Activated CD4-positive, alpha-beta T cell treated with anti-CD3 and anti-CD28 coated beads for 24 hours (primary cell): ENCODE measurements at places on chromosomes 13 and 19.

DNA sequence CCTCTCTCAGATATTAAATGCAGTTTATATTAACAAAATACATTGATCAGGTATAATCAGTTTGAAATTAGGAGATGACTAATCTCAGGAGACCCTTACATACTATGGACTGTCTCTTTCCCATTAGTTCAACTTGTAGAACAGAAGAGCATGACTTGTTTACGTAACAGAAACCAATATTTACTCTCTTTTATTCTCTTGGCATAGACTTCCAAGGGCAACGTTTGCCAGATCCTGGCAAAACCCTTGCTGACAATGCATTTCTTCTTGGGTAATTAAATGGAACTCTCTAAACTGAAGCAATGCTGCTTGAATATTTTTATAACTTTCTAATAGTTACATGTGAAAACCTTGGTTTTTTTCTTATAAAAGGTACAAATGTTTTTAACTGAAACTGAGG, 68.3 kb upstream of the MYO16 start:
- DNase-seq: no peak

DNA sequence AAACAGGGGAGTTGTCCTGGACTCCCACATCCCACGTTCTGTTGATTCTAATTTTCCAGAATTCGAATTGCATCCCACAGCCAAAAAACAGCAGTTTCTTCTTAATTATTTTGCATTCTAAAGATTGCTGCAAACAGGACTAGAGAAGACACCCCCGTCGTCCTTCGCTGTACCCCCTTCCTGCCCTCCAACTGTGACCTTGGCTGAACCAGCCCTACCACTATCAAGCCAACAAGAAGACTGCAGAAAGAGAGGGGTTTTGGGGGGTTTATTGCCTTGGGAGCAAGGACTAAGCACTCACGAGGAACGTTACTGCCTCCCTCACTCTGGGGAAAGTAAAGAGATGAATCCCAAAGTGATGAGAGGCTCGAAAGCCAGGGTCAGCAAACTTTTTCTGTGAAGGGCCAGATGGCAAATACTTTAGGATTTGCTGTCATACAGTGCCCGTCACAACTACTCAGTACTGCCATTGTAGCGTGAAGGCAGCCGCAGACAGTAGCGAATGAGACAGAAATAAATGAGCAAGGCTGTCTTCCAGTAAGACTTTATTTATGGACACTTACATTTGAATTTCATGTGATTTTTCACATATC, 32.5 kb upstream of the KATNAL1 start:
- DNase-seq: no peak

- DNase-seq: no peak
Measured at GRCh38 chr13:80336776-80337287, 4.1 kb downstream of the SPRY2 start.

GRCh38 chr19:19740755-19741154, 7.8 kb upstream of the ZNF14 start:
- no peak for DNase-seq

DNA sequence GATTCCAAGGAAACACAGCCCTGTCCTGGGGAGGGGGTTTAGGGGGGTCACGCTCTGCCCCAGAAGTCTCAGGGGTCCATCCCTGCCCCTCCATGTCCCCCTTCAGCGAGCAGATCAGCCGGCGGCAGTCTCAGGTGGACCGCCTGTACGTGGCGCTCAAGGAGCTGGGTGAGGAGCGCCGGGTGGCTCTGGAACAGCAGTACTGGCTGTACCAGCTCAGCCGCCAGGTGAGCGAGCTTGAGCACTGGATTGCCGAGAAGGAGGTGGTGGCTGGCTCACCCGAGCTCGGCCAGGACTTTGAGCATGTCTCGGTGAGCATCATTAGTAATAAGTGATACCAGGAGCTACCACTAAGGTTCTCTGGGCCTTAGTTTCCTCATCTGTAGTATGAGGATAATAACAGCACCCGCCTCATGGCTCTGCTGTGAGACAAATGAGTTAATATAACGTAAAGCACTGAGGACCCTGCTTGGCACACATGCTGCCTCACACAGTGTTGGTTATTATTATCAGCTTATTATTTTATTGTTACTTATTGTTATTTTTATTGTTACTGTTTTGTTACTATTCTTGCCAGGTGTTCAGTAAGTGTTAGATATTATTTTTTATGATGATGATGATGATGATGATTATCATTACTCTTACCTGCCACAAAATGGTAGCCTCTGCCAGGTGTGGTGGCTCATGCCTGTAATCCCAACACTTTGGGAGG, 20.5 kb upstream of the SHKBP1 start:
- DNase-seq: no peak

DNA sequence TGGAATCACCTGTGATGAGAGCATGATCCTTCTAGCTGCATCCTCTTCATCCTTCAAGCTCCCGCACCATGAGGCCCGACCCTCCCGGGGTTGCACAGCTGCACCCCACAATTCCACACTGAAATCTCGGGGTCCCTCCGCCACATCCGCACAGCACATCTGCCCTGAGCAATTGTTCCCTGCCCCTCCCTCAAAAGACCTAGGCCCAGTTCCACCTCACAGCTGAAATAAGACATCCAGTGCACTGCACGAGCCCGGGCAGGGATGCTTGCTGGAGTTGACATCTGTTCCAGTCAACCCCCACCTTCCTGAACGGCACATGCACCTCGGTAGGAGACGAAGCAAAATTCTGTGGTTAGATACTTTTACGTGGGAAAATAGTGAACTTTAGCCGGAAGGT, 14.7 kb upstream of the SOX1 start:
- DNase-seq: no peak

DNA sequence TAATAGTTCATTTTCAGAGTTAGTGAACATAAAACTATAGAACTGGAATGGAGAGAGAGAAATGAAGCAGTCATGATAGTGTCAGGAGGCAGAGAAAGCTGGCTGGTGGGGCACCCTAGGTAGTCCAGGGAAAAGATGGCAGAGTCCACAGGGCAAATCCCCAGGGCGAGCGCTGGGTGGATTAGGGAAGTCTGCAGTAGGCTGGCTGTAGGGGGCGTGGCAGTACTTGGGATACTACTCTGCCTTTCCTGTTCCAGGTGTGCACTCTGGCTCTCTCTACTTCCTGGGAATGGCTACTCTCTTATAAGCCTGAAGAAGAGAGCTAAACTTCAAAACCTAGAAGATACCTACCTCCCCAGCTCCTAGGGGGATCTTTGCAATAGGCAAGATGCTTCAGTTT, 232.9 kb upstream of the SLC10A2 start:
- DNase-seq: no peak

DNA sequence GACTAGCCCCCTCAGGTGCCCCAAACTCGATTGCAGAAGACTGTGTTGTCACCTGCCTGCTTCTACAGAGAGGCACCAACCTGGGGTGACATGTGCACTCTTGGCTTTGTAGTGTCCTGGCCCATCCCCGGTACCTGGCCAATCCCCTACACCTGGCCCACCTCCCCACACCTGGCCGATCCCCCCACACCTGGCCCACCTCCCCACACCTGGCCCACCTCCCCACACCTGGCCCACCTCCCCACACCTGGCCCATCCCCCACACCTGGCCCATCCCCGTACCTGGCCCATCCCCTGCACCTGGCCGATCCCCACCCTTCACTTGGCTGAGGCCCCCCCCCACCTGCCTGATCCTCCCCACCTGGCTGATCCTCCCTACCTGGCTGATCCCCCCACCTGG, 25.4 kb downstream of the ATP11A start:
- no peak for DNase-seq

DNA sequence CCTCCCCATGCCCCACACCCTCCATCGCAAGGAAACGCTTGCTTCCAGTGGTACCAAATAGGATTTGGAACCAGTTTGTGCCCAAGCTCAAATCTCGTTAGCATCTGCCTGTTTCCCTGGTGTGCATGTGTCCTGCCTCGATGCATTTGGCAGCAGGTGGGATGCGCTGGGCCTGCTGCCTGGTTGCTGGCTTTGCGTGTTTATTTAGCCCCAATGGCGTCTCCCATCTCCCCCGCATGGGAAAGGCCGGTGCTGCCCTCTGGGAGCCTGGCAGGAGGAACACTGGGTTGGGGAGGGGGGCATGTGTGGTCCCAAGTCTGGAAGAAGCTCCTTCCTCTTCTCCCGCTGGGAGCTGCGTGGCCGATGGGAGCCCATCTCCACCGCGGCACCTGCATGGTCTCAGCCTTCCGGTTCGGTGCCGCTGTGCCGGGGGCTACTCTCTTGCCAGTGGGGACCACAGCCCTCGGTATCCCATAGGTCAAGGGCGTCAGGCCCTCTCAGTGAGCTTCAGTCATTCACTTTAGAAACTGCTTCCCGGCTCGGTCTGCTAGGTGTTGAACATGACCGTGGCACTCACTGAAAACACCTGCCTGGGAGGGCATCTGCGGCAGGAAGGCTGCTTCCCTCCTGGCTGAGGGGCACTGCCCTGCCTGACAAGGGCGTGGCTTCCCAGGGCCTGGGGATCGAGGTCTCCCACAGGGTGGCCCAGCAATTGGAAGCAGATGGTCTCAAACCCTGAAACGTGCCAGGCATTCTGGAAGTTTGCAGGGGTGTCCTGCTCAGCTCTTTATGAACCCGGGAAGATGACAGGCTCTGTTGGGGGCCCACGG, 11.8 kb upstream of the F7 start:
- DNase-seq: no peak

DNA sequence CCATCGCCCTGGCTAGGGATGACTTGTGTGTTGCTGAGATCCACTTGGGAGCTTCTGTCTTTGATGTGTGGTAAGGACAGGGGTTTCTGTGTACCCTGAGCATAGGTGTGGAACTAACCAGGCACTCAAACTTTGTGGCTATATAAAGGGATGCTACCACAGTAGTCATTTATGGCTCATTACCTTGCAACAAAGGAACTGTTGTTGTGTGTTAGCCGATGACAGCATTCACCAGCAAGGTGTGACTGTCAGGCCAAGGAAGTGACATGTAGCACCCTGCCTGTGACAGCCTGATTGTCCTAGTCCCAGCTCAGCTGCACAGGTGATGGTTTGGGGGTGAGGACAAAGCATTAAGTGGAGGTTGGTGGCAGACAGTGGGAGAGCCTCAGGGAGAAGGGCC, 73.6 kb downstream of the COG3 start:
- DNase-seq: no peak

GRCh38 chr19:5314012-5314906, 26.4 kb downstream of the PTPRS start:
- DNase-seq: no peak

DNA sequence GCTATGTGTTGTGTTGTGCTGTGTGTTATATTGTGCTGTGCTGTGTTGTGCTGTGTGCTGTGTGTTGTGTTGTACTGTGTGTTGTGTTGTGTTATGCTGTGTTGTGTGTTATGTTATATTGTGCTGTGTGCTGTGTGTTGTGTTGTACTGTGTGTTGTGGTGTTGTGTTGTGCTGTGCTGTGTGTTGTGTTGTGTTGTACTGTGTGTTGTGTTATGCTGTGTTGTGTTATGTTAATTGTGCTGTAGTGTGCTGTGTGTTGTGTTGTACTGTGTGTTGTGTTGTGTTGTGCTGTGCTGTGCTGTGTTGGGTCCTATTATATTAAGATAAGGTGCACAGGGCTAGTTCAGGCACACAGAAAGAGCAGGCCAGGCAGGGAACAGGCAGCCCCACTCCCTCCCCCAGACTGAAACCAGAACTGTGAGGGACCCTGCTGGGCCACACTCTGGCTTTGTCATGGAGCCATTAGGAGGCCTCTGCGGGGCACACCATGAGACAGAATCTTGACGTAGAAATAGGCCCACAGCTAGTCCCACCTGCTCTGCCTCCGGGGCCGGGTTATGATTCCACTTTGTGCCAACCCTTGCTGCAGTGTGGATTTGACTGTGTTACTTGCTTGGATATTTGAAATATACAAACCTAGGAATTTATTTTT, 12.1 kb downstream of the SOX1 start:
- no peak for DNase-seq

- no peak for DNase-seq
Measured at GRCh38 chr13:110446575-110446890, 115.0 kb downstream of the RAB20 start.

GRCh38 chr13:67306742-67307141, 76.6 kb upstream of the PCDH9 start:
- DNase-seq: no peak

DNA sequence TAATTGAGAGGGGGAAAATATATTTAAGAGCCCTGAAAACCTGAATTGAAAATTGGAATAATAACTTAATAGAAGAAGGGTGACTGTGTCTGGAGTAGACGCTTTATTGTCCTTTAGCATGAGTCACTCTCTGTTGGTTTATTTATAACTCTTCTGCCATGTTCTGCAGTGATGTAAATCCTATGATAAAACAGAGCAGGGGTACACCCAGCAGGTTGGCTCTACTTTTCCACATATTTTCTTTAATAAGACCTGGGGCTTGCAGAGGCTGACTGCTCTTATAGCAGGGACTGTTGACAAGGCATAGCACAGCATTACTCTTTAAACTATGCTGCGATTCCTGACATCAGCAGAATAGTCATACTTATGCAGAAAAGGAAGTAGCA, 389.9 kb upstream of the PCDH9 start:
- no peak for DNase-seq

- DNase-seq: no peak
Measured at GRCh38 chr19:55152017-55152416, 3.0 kb upstream of the TNNT1 start.

DNA sequence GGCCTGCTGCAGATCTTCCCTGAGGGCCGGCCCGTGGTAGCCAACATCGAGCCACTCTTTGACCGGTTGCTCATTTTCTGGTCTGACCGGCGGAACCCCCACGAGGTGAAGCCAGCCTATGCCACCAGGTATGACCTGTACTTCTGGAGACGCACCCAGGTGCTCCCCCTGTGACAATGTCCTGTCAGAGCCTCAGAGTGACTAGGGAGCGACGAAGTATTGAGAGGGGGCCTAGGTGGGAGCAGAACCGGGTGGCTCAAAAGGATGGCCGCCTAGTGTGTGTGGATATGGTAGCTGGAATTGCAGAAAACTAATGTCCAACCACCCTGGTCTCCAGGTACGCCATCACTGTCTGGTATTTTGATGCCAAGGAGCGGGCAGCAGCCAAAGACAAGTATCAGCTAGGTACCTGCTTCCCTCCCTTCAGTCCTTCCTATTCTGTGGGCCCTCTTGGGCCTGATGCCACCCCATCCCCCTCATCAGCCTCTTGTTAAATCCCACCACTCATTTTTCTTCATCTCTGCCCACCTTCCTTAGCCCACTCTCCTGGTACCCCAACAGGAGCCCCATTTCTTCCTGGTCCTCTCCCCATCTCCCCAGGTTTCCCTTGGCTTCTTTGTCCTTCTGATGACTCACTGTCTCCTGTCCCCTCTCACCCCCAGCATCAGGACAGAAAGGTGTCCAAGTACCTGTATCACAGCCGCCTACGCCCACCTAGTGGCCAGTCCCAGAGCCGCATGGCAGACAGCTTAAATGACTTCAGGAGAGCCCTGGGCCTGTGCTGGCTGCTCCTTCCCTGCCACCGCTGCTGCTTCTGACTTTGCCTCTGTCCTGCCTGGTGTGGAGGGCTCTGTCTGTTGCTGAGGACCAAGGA, 8.4 kb downstream of the EGLN2 start:
- DNase-seq: no peak

GRCh38 chr13:87147076-87147475, 524.1 kb upstream of the SLITRK5 start:
- no peak for DNase-seq
